Adrenal gland (tissue), 19 donors: ENCODE measurements at places on chromosomes 16 and 17.

GRCh38 chr17:63819131-63819530 lies 8.1 kb upstream of the PSMC5 start:
- no peak overlapping the region for H3K27ac ChIP-seq
- H3K36me3 ChIP-seq, result peaks cover 98% of the 10 kb centered on the region
- H3K4me1 ChIP-seq, result no peaks in the 10 kb centered on the region
- H3K27me3 ChIP-seq, result no peaks in the 10 kb centered on the region

DNA sequence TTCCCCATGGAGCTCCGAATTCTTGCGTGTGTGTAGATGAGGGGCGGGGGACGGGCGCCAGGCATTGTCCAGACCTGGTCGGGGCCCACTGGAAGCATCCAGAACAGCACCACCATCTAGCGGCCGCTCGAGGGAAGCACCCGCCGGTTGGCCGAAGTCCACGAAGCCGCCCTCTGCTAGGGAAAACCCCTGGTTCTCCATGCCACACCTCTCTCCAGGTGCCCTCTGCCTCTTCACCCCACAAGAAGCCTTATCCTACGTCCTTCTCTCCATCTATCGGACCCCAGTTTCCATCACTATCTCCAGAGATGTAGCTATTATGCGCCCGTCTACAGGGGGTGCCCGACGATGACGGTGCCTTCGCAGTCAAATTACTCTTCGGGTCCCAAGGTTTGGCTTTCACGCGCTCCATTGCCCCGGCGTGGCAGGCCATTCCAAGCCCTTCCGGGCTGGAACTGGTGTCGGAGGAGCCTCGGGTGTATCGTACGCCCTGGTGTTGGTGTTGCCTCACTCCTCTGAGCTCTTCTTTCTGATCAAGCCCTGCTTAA lies 617 bp upstream of the SENP3 start:
- peak; percentile 90 for DNase-seq
- H3K36me3 ChIP-seq, result no peaks in the 10 kb centered on the region
- H3K4me3 ChIP-seq, result peak overlapping the region; percentile 28
- H3K4me1 ChIP-seq, result peaks cover 58% of the 10 kb centered on the region

DNA sequence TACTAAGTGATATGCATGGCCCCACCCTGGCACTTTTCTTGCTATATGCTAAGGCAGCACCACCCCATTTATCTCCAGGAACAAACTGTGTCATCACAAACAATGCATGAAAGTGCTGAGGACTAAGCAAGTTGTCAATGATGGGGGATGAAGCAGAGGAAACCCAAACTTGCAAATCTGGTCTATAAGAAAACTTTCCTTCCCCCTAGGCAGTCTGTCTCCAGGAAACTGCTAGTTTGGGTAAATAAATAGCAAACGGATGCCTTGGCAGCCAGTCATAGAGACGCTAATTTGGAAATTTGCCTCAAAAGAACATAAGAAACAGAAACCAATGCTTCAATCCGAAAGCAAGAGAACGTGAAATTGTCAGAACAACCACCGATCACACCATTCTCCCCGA lies 5.6 kb upstream of the HSBP1 start:
- no peak overlapping the region for H3K27ac ChIP-seq
- peaks cover 8% of the 10 kb centered on the region for H3K4me1 ChIP-seq
- no peak for DNase-seq

GRCh38 chr17:8991514-8992285 lies 26.2 kb upstream of the PIK3R5 start:
- H3K36me3 ChIP-seq, result no peaks in the 10 kb centered on the region
- no peak overlapping the region for H3K4me3 ChIP-seq
- peaks cover 4% of the 10 kb centered on the region for H3K27me3 ChIP-seq
- peak; percentile 60 for DNase-seq
- H3K27ac ChIP-seq, result no peak overlapping the region
- no peaks in the 10 kb centered on the region for H3K4me1 ChIP-seq

DNA sequence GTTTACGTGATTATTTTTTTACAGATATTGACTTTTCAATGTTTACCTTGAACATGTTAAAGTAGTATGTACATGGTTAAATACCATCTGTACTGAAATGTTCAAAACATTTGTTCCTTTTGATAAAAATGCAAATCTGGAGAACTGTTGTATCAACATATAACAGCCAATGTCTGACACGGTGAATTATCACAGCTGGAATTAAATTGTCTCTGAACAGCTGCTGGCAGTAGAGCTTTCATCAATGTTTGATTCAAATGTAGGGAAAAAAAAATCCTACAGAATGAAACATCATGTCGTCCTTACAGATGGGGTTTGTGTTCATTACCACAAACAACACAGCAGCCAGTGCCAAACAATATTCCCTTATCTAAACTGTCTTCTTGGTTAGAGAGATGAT lies 79.9 kb downstream of the TOX3 start:
- no peaks in the 10 kb centered on the region for H3K27me3 ChIP-seq
- no peak overlapping the region for H3K4me3 ChIP-seq
- no peak overlapping the region for H3K27ac ChIP-seq
- H3K4me1 ChIP-seq, result no peaks in the 10 kb centered on the region

DNA sequence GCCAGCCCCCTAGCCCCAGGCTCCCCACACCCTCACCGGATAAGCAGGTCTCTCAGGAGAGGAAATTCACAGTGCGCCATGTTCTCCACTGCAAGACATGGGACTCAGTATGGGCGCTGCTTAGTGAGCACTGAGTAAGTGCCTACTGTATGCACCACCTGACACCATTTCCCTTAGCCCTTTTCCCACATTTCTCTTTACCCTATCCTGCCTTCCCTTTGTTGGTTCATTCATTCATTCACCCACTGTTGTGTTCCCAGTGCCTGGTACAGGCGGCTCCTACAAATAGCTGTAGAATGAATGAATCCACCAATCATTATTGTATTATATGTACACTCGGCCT lies 10.1 kb downstream of the SEPTIN12 start:
- H3K27ac ChIP-seq, result no peak overlapping the region
- no peak for DNase-seq
- H3K4me1 ChIP-seq, result no peaks in the 10 kb centered on the region
- no peaks in the 10 kb centered on the region for H3K27me3 ChIP-seq
- no peaks in the 10 kb centered on the region for H3K36me3 ChIP-seq

GRCh38 chr16:81456523-81457325 lies 12.1 kb downstream of the CMIP start:
- H3K36me3 ChIP-seq, result no peaks in the 10 kb centered on the region
- H3K27me3 ChIP-seq, result no peaks in the 10 kb centered on the region
- no peak for DNase-seq
- peaks cover 76% of the 10 kb centered on the region for H3K4me1 ChIP-seq
- no peak overlapping the region for H3K27ac ChIP-seq

DNA sequence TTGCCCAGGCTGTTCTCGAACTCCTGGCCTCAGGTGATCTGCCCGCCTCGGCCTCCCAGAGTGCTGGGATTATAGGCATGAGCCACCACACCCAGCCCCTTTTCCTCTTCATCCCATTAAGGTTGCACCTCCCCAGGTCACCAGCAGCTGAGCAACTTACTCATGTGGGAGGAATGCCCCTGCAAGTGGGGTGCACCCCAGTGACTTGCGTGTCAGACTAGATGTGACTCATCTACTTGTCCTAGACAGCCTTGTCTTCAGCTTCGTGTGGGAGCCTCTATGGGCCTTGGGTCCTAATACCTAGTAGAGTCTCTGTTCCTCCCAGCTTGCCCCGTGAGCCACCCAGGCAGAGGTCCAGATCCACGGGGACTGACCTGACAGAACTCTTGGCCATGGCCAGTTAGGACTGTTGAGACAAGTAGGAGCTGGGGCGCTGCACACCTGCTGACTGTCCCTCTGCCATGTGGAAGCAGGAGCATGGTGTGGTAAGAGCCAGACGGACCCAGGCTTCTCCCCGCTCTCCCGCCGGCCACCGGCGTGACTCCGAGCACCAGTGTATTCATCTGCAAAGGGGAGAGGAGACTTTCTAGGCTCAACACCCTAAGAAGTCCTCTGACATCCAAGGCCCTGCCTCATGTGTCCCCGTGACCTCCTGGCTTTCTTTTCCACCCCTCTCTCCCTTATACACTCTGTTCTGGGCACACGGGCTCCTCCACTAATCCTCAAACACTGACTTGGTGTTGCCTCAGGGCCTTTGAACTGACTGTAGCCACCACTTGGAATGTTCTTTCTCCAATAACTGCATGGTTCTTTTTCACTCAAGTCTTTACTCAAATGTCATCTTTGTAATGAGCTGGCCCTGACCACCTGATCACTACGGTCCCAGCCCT lies 11.6 kb upstream of the CBX4 start:
- no peak for DNase-seq
- no peak overlapping the region for H3K4me3 ChIP-seq
- H3K36me3 ChIP-seq, result no peaks in the 10 kb centered on the region
- H3K4me1 ChIP-seq, result peaks cover 4% of the 10 kb centered on the region

DNA sequence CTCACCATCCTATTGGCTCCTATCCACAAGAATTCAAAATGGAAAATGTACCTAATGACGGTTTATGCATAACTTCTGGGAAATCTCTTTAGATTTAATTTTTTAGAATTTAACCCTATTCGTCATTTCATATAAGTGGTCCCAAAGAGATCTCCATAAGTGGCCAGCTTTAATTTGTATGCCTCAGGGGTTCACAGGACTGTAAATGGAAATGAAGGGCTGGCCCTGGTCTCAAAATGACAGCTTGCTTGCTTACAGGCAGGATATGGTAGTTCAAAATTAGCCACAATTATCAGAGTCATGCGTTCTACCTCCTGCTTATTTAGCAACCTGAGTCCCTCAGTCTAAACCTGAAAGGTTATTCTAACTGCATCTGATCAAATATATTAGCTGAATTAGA lies 6.6 kb upstream of the NACA2 start:
- peaks cover 14% of the 10 kb centered on the region for H3K27me3 ChIP-seq
- H3K36me3 ChIP-seq, result no peaks in the 10 kb centered on the region
- no peak for DNase-seq
- H3K4me1 ChIP-seq, result no peaks in the 10 kb centered on the region
- no peak overlapping the region for H3K27ac ChIP-seq
- no peak overlapping the region for H3K4me3 ChIP-seq

GRCh38 chr17:66474806-66475497 lies 172.5 kb downstream of the PRKCA start:
- DNase-seq, result no peak
- no peaks in the 10 kb centered on the region for H3K4me1 ChIP-seq
- no peaks in the 10 kb centered on the region for H3K36me3 ChIP-seq
- no peak overlapping the region for H3K4me3 ChIP-seq
- H3K27me3 ChIP-seq, result no peaks in the 10 kb centered on the region

- no peaks in the 10 kb centered on the region for H3K27me3 ChIP-seq
- no peak overlapping the region for H3K4me3 ChIP-seq
- H3K27ac ChIP-seq, result no peak overlapping the region
- no peaks in the 10 kb centered on the region for H3K4me1 ChIP-seq
- no peak for DNase-seq
- no peaks in the 10 kb centered on the region for H3K36me3 ChIP-seq
These were observed 765.1 kb upstream of the CA10 start for GRCh38 chr17:52923658-52924057.

DNA sequence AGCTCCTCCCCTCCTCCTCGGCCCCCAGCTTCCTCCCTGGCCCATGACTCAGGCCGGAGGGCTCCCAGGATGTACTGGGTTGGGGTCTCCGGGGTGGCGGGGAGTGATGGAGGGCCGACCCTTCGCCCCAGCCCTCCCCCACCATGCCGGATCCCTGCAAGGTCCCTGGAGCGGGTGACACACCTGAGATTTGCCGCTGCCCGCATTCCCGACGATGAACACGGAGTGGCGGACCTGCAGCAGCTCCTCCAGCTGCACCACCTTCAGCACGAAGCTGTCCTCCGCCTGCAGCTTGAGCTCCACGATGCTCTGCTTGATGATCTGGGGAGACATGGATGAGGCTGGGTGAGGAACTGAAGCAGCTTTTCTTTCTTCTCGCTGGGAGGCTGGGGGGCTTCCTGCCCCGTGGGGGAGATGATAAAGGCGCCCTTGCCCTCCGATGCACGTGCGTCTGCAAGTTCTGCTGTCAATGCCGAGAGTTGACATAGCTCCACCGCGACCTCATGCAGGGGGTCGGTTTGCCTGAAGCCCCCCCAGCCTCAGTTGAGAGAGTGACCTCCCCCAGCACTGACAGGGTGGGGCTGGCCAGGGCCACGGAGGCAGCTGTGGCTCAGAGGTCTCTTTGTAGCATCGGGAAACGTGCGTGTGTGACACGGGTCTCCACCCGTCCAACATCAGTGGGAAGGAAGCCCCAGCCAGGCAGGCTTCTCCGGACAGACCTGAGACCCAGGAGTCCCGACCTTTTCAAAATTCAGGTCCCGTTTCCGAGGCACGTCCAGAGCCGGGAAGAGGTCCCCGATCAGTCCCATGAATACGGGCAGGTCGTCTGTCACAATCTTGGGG lies 83.1 kb downstream of the DNAH17 start:
- no peak for DNase-seq
- H3K4me3 ChIP-seq, result no peak overlapping the region
- H3K27ac ChIP-seq, result no peak overlapping the region
- no peaks in the 10 kb centered on the region for H3K4me1 ChIP-seq
- no peaks in the 10 kb centered on the region for H3K36me3 ChIP-seq

- H3K27me3 ChIP-seq, result no peaks in the 10 kb centered on the region
- H3K4me3 ChIP-seq, result no peak overlapping the region
- H3K27ac ChIP-seq, result no peak overlapping the region
- H3K36me3 ChIP-seq, result no peaks in the 10 kb centered on the region
- no peak for DNase-seq
- H3K4me1 ChIP-seq, result peaks cover 30% of the 10 kb centered on the region
These were observed 82.6 kb downstream of the CACNG1 start for GRCh38 chr17:67126983-67127382.
